ENCODE measurements at places on chromosomes 16 and 17.

- no peak for DNase-seq
Measured at GRCh38 chr16:11973070-11973469, 3.5 kb upstream of the SNX29 start.

DNA sequence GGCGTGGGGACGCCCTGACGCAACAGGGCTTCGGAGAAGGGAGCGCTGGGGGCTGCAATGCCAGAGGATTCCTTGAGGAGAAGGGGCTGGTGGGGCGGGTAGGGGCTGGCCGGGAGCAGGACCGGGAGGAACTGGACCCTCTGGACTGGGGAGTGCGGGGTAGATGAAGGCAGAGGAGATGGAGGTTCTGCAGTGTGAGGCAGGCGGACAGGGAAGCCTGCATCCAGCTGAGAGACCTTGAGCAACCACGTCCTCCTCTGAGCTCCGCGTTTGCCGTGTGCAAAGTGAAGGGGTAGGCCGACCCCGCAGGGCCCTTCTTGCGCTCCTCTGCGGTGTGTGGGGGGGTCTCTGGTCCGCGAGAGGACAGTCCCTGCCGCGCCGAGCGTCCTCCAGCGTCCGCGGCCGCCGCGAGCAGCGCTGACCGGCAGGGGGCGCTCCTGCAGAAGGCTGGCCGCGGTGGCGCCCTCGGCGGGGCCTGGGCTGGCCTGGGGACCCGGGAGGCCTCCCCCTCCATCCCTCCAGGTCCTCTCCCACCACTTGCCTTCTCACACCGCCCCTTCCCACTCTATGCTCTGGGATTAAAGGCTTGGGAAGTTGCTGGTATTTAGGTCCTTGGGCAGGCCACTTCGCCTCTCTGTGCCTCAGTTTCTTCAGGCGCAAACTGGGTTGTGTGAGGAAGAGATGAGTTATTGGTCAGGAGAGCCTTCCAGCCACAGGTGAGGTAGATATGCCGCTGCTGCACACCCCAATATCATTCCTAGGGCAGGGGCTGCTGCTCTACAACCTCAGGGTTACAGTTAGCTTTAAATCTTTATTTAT, 9.6 kb upstream of the WNT9B start:
- DNase-seq: peak; percentile 78

DNA sequence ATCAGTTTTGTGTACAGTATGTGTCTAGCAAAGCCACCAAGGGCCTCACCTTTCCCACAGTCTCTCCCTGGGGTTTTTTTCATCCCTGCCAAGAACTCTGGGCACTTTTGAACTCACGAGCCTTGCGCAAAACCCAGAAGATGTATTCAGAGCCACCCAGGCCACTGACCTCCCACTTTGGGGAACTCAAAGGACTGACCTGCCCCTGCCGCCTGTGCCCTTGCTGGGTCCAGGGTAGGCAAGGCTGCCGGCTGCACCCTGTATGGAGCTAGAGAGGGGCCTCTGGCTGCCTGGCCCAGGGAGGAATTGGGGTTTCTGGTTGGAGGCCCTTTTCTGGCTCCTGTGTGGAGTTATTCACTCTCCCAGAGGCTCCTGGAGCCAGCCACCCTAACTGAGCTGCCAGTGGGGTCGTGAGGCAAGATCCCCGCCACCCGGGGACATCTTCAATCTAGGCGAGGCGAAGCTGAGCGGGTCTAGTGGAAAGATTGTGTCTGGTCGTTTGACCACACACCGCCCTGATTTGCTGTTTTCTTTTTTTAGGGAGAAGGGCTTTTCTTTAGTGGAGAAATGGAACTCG, 1.9 kb downstream of the CDK5R1 start:
- DNase-seq: no peak

- DNase-seq: no peak
Measured at GRCh38 chr17:66849851-66850580, 15.1 kb downstream of the CACNG5 start.

DNA sequence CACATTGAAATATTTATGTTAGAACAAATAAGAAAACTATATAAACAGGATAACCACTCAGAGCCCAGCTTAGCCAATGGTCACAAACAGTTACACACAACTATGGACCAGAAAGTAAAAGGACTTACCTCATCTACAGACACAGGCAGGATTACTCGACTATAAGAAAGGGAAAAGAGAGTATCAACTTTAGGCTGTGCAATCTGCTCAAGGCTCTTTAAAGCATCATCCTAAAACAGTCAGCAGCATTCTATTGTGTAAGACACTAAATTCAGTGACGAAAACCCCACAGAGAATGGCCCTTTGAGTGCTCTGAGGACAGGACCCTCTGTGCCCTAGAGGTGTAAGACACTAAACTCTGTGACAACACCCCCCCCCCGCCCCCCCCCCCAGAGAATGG, 4.2 kb downstream of the PITPNA start:
- no peak for DNase-seq

DNA sequence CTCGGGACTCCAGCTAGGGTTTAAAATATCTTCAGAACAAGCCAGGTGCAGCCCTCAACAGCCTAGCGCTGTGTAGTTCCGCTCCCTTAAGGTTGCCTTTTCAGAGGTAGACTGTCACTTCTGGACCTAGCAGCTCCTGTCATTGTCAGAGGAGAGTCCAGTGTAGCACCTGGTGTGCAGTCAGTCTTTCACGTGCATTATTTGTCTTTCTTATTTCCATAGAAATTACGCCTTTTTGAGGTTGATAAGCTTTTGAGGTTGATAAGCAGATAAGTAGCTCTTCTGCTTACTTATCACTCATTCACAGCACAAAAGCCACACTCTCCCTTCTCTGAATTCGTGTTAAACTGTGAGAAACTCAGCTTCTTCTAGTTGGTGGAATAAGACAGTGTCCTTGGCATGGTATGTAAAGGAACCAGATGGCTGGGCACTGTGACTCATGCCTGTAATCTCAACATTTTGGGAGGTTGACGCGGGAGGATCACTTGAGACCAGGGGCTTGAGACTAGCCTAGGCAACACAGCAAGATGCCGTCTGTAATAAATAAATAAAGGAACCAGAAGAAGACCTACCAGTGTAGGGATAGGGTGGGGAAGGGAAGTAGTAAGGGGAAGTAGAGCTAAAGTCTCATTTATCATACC, 10.2 kb downstream of the EEF2K start:
- no peak for DNase-seq

DNA sequence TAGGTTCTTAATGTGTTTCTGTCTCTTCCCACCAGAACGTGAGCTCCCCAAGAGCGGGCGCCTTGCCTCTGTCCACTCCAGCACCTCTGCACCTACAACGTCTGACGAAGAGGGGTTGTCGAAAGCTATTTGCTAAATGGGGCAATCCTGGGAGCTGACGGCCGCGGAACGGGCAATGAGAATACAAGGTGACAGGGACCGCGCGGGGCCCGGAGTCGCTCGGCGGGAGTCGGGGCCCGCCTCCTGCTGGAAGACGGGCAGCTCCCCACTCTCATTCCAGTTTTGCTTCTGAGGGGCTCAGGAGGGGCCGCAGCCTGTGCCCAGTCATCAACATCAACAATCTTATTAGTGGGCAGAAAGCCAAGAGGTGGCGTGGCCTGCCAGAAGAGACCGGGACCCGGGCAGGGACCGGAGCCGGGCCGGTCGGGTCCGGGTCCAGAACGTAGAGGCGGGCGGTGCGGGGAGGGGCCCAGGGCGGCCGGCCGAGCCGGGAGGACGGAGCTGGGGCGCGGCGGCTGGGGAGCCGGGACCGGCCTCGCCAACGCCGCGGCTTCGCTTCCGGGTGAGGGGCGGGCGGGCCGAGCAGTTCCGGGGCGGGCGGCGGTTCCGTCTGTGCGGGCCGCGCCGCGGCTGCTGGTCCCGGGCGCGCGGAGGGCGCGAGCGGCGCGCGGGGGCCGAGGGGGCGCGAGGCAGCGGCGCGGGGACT, at the start of gene MOSMO:
TSS of gene MOSMO (plus strand) at position 603 of the 706 bp plus-strand sequence. CDS start 191 bp downstream, outside the sequence.
- DNase-seq: peak; percentile 77

GRCh38 chr17:71063127-71063526, 893.8 kb downstream of the KCNJ2 start:
- DNase-seq: no peak

DNA sequence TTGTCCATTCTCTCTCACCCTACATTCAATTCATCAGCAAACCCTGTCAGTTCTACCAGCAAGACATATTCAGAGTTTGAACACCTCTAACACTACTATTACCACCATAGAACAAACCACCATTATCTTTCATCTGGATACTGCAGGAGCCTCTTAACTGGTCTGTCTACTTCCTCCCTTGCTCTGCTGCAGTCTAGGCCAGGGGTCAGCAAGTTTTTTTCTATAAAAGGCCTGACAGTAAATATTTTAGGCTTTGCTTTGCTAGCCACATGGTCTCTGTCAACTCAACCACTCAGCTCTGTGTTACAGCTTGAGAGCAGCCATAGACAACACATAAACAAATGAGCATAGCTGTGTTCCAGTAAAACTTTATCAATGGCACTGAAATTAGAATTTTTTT, 13.8 kb downstream of the KCTD19 start:
- no peak for DNase-seq
